ENCODE measurements at places on chromosomes 2 and 18. TPM values are rescaled to one million over a fixed set of nuclear protein-coding genes. Genes with fewer than 3 reads are reported as not detected.
A peak's percentile ranks its signal among the peaks of the same experiment; 100 is the strongest.

SIX3 gene
- total RNA-seq = not detected

GRCh38 chr2:64779117-64779690, 125.5 kb upstream of the SERTAD2 start:
- H3K36me3 ChIP-seq = no peaks in the 10 kb centered on the region
- no peak overlapping the region for H3K4me3 ChIP-seq
- peaks cover 13% of the 10 kb centered on the region for H3K4me1 ChIP-seq
- H3K27ac ChIP-seq = no peak overlapping the region

HPCAL1 gene
- 21.4 TPM for total RNA-seq

METTL4 gene
- total RNA-seq = 5.4 TPM

- DNase-seq = no peak
- H3K4me1 ChIP-seq = no peaks in the 10 kb centered on the region
- no peaks in the 10 kb centered on the region for H3K36me3 ChIP-seq
- no peak overlapping the region for H3K27ac ChIP-seq
- no peaks in the 10 kb centered on the region for H3K27me3 ChIP-seq
Observed at GRCh38 chr2:179511105-179511789, 246.6 kb upstream of the SESTD1 start.

ITPRIPL1 gene
- total RNA-seq = 3.4 TPM

DNA sequence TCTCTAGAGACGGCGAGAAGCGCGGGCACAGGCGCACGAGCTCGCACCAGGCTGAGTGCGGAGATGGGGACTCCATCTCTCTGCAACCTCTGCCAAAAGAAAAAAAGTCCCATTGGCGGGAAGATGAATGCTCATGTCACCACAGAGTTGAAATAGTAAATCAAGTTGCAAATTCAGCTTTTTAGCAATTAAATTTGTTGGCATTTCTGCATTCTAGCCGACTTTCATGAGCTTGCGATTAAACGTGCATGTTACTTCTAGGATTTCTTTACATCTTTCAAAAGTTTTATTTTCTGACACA, 588 bp downstream of the CHAC2 start:
- DNase-seq = no peak
- H3K27me3 ChIP-seq = no peaks in the 10 kb centered on the region
- peak overlapping the region; percentile 80 for H3K27ac ChIP-seq
- no peaks in the 10 kb centered on the region for H3K36me3 ChIP-seq
- H3K4me1 ChIP-seq = peaks cover 7% of the 10 kb centered on the region

DNA sequence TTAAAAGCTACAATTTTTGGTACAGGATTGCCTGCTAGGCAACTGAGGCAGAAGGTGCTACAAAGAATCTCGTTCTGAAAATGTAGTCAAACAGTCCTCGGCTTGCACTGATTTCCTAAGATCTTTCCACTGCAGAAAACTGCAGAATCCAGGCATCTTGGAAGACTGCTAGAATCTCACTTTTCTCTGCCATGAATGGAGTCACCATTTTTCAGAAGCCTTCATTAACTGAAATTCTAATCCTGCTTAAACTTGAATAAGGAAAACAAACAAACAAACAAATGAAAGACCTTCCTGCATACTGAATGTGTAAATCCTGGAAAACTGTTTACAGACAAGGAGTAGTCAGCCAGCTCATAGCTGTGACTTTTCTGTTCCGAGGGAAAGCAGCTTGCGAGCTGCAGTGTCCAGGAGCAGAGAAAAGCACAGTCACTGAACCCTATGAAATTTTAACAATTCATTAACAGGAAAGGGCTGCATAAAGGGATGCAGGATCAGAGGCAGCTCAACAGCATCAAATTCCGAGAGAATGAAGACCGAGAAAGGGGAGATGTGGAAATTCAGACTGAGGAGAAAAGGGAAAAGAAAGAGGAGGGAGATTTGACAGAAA, 210.5 kb upstream of the PIK3C3 start:
- H3K4me1 ChIP-seq = no peaks in the 10 kb centered on the region
- H3K27me3 ChIP-seq = no peaks in the 10 kb centered on the region
- H3K27ac ChIP-seq = no peak overlapping the region
- no peak for DNase-seq
- no peaks in the 10 kb centered on the region for H3K36me3 ChIP-seq

GRCh38 chr18:52325997-52326396, 14.0 kb upstream of the DCC start:
- no peaks in the 10 kb centered on the region for H3K4me1 ChIP-seq
- H3K27me3 ChIP-seq = no peaks in the 10 kb centered on the region
- no peak overlapping the region for H3K27ac ChIP-seq
- no peak for DNase-seq

DNA sequence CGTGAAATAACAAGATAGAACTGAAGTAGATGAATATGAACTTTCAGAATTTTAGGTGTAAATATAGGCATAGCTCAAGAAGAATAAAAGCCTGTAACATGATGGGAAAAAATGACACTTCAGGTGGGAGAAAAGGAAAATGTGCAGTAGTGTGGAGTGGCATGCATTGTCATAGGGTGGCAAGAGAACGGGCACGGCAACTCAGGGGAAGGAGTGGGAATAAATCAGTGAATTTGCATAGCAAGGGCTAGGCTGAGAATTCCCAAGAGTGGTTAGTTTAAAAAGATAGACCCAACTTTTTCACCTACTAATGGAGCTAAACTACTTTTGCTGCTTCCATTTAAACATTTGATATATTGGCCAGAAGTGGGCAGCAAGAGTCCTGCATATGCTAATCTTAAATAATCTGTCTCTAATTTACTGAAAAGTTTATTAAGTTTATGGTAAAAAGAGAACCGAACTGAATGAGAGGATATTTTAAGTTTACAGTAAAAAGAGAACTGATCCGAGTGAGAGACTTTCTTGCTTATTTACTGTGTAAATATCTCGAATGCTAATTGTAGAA, 228.1 kb downstream of the CTNNA2 start:
- no peak overlapping the region for H3K27ac ChIP-seq
- no peaks in the 10 kb centered on the region for H3K4me1 ChIP-seq
- no peak for DNase-seq
- no peaks in the 10 kb centered on the region for H3K27me3 ChIP-seq
- no peak overlapping the region for H3K4me3 ChIP-seq

SIX2 gene
- total RNA-seq = 0.58 TPM

DNA sequence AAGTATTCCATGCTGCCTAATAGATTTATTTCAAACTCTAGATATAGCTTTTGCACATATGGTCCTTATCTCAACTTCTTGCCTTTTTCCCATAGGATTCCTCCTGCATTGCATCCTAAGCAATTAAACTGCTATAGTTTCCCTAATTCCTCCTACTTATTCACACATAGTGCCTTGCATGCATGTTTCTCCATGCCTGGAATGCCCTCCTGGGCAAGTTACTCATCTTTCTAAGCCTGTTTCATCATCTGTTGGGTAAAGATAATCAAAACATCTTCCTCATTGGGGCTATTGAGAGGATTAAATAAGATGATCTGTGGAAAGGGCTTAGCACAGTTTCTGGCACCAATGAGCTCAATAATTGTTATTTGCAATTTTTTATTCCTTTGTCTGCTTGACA, 726.5 kb downstream of the SLC4A3 start:
- DNase-seq = no peak
- no peaks in the 10 kb centered on the region for H3K36me3 ChIP-seq
- no peak overlapping the region for H3K27ac ChIP-seq
- no peak overlapping the region for H3K4me3 ChIP-seq

DNA sequence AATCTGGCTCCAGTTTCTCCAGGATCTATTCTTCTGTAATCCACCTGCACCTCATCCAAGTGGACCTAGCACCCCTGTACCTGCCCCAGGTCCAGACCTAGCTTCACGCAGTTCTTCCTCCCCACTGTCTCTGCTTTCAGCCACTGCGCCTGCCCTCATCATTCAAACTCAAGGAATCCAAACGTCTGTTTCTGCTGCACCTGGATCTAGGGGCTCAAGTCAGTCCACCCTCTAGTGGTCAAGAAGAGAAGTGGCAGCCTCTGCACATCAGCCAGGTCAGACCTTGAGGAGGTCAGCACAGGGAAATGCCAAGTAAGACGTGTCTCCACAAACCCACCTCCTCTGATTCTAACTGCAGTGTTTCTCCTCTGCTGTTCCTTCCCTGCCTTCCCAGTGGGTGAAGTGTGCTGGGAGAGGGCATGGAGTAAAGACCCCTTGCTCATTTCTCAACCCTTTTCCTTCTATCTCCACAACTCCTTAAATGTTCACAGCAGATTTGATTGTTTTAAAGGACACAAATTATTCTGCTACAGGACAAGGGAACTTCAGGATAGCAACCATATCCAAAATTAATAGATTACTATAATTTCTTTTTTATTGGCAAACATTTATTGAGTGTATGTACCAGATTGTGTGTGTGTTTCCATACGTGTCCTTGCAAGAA, 8.6 kb upstream of the RNF152 start:
- no peaks in the 10 kb centered on the region for H3K27me3 ChIP-seq
- H3K4me1 ChIP-seq = peaks cover 6% of the 10 kb centered on the region
- DNase-seq = no peak
- no peak overlapping the region for H3K4me3 ChIP-seq

DNA sequence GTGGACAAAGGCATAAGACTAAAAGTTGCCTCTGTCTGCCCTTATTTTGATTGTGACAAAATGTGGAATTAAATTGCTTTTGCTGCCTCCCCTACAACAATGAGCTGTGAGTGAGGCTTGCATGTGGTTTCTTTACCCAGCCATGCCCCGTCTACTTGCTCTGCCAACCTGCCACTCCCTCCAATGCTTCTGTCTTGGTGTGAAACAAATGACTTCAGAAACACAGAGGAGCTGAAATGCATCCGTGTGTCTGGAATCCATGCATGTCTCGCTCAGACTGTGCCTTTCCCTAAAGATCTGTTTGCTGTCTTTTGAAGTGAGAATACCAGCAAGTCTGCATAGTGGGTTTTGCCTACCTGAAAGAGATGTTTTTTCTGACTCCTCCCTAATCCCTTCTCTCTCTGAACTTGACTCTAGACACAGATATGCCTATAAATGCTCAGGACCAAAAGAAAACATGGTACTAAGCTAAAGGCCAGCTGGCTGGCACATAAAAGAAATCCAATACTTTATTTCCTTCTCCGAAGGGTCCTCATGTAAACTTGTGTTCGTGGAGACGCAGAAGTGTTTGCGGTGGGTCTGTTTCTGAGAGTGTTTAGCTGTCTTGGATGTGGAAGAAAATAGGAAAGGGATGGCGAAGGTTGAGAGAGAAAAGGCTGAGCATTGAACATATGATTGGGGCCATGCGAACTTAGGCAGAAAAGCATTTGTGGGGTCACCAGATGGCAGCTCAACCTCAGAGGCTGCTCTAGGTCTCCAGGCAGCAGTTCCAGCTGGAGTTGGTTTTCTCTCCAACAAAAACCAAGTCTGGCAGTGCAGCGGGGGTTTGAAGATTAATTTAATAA, 120.5 kb downstream of the CCBE1 start:
- H3K27me3 ChIP-seq = no peaks in the 10 kb centered on the region
- H3K27ac ChIP-seq = no peak overlapping the region
- DNase-seq = no peak
- H3K4me3 ChIP-seq = no peak overlapping the region
- no peaks in the 10 kb centered on the region for H3K4me1 ChIP-seq
- no peaks in the 10 kb centered on the region for H3K36me3 ChIP-seq

- H3K27me3 ChIP-seq = no peaks in the 10 kb centered on the region
- H3K27ac ChIP-seq = no peak overlapping the region
- no peaks in the 10 kb centered on the region for H3K4me1 ChIP-seq
- no peak overlapping the region for H3K4me3 ChIP-seq
- H3K36me3 ChIP-seq = no peaks in the 10 kb centered on the region
Observed at GRCh38 chr2:113316085-113316484, 37.4 kb upstream of the PAX8 start.

HOXD9 gene
- not detected for total RNA-seq

DNA sequence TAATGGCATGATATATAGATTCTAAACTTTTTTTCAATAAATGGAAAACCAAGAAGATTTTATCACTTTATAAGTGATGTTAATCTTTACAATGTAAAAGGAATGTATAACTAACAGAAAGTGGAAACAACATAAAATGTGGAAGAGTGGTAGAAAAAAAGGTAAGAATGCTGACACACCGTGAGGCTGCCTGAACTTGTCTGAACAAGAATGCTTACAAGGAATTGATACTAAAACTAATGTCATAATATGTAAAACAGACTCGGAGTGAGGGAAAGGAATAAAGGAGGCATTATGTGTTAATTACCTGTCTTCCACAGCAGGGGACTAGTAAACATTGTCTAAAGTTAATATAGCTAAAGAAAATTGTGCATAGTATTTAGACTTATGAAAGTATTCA, 958.8 kb upstream of the TMEFF2 start:
- no peaks in the 10 kb centered on the region for H3K27me3 ChIP-seq
- H3K4me1 ChIP-seq = no peaks in the 10 kb centered on the region
- no peak for DNase-seq
- H3K27ac ChIP-seq = no peak overlapping the region

- H3K27me3 ChIP-seq = no peaks in the 10 kb centered on the region
- no peaks in the 10 kb centered on the region for H3K4me1 ChIP-seq
- no peak overlapping the region for H3K27ac ChIP-seq
- no peak for DNase-seq
Observed at GRCh38 chr2:72172478-72172877, 24.8 kb upstream of the CYP26B1 start.

DNA sequence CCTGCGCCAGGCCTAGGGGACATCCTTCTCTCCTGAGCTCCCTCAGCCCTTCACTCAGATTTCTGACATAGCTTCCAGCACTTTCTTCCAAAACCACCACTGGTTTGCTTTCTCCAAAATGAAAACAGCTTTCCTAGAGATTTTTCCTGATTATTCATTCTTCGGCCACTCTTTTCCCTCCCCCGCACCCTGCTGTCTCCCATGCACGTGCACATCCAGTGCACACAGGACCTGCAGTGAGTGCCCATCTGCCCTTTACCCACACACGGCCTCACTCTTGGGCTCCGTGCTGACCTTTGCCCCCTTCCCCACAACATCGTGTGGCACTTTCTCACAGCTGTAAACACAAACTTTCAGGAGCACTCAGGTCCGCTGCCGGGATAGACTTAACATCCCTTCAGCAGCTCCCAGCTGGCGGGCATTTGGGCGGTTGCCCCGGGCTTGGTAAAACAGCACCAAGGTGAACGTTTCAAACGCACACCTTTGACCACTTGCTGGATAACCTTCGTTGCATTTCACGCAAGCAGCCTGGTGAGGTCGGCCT, 25.8 kb downstream of the KIF1A start:
- no peak overlapping the region for H3K27ac ChIP-seq
- no peak overlapping the region for H3K4me3 ChIP-seq
- H3K27me3 ChIP-seq = peaks cover 32% of the 10 kb centered on the region
- no peaks in the 10 kb centered on the region for H3K4me1 ChIP-seq
- H3K36me3 ChIP-seq = no peaks in the 10 kb centered on the region

GRCh38 chr2:209334188-209335017, 89.4 kb upstream of the MAP2 start:
- H3K27ac ChIP-seq = no peak overlapping the region
- H3K4me1 ChIP-seq = no peaks in the 10 kb centered on the region
- no peaks in the 10 kb centered on the region for H3K36me3 ChIP-seq
- DNase-seq = peak; percentile 18
- H3K27me3 ChIP-seq = peaks cover 4% of the 10 kb centered on the region

GRCh38 chr2:134366359-134366758, 112.5 kb downstream of the MGAT5 start:
- no peak overlapping the region for H3K4me3 ChIP-seq
- no peak for DNase-seq
- H3K27me3 ChIP-seq = no peaks in the 10 kb centered on the region
- H3K36me3 ChIP-seq = peaks cover 30% of the 10 kb centered on the region
- no peak overlapping the region for H3K27ac ChIP-seq
- H3K4me1 ChIP-seq = peaks cover 60% of the 10 kb centered on the region

RNF138 gene
- 11.1 TPM for total RNA-seq
